ENCODE measurements at places on chromosomes 13 and 19. TPM values are rescaled to one million over a fixed set of nuclear protein-coding genes. Genes with fewer than 3 reads are reported as not detected.

The PDCD5 gene
- total RNA-seq, result 92.2 TPM

The CEACAM20 gene
- not detected for total RNA-seq

The LIM2 gene
- not detected for total RNA-seq

The SLC44A2 gene
- total RNA-seq, result 28.4 TPM

The CDX2 gene
- not detected for total RNA-seq

The ZNF780A gene
- total RNA-seq, result 15.3 TPM

The CBARP gene
- total RNA-seq, result 1.00 TPM

The IL4I1 gene
- 0.46 TPM for total RNA-seq

The DYRK1B gene
- 7.7 TPM for total RNA-seq

The S1PR4 gene
- not detected for total RNA-seq

The LYL1 gene
- 1.2 TPM for total RNA-seq

The MEIS3 gene
- total RNA-seq, result 86.7 TPM

The TSHZ3 gene
- 11.7 TPM for total RNA-seq

The ARHGAP45 gene
- total RNA-seq, result 0.85 TPM

The MTIF3 gene
- 53.5 TPM for total RNA-seq

The CACNA1A gene
- total RNA-seq, result 4.1 TPM

The ABHD17A gene
- total RNA-seq, result 78.2 TPM

The TPTE2 gene
- not detected for total RNA-seq

The ATP8A2 gene
- 0.09 TPM for total RNA-seq

The GPR12 gene
- total RNA-seq, result not detected

The KASH5 gene
- total RNA-seq, result not detected

The ZNF175 gene
- total RNA-seq, result 4.4 TPM

The SIAH3 gene
- total RNA-seq, result not detected

The PALM gene
- total RNA-seq, result 15.6 TPM

The CEACAM7 gene
- not detected for total RNA-seq

The EGLN2 gene
- 73.9 TPM for total RNA-seq

The MZT1 gene
- 4.8 TPM for total RNA-seq

The GFY gene
- total RNA-seq, result not detected

The MAP4K1 gene
- total RNA-seq, result 0.37 TPM

The NAA16 gene
- total RNA-seq, result 5.3 TPM

The IRF2BP1 gene
- total RNA-seq, result 22.7 TPM

The LGALS7 gene
- not detected for total RNA-seq

The LGALS7B gene
- 1.0 TPM for total RNA-seq

The UPF3A gene
- total RNA-seq, result 16.8 TPM

The CPB2 gene
- total RNA-seq, result not detected

The ANKLE1 gene
- total RNA-seq, result 0.18 TPM

The ATP7B gene
- 2.3 TPM for total RNA-seq

The ZNF439 gene
- 6.0 TPM for total RNA-seq

The SULT2A1 gene
- total RNA-seq, result not detected

The OR10H1 gene
- not detected for total RNA-seq

The GIPC3 gene
- total RNA-seq, result not detected

The ZNF208 gene
- 0.85 TPM for total RNA-seq

The FFAR3 gene
- 0.14 TPM for total RNA-seq
